Smooth muscle cell of the coronary artery (primary cell): ENCODE measurements at places on chromosomes 5 and 9. TPM values are rescaled to one million over a fixed set of nuclear protein-coding genes. Genes with fewer than 3 reads are reported as not detected.

The KCNN2 gene
- total RNA-seq = not detected in 2 replicates

The TTLL11 gene
- 2.9 and 3.1 TPM in 2 replicates for total RNA-seq

The IFNA2 gene
- not detected in 2 replicates for total RNA-seq

The KIF4B gene
- not detected in 2 replicates for total RNA-seq

The PCDHA7 gene
- total RNA-seq = 0.75 and 1.5 TPM in 2 replicates

The ZNF462 gene
- 13.4 and 15.3 TPM in 2 replicates for total RNA-seq

The ZNF354B gene
- total RNA-seq = 3.3 and 6.7 TPM in 2 replicates
